ENCODE measurements at places on chromosomes 2 and 18. TPM values are rescaled to one million over a fixed set of nuclear protein-coding genes. Genes with fewer than 3 reads are reported as not detected.

DNA sequence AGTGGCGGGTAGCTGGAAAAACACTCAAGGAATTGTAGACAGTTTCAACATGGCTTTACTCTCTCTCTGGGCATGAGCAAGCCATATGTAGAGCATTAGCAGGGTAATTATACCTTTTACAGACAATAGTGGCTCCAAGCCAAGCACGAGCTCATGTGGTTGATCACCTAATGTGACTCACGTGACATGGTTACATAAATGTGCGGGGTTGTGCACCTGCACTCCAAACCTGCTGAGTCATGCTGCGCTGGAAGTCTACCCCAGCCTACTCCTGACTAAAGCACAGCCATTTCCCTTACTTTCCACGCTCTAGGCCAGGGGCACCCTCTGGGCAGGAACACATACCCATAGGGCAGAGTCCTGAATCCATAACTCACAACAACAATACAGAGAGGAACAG, 232.8 kb downstream of the MBD5 start:
- DNase-seq: peak; percentile 65

Gene NEU4
- total RNA-seq: not detected

Gene FMNL2
- total RNA-seq: 24.7 TPM

Gene SULT1C4
- not detected for total RNA-seq

GRCh38 chr2:215765729-215766360, 247.5 kb downstream of the MREG start:
- no peak for DNase-seq

Gene UGT1A6
- 43.0 TPM for total RNA-seq

Gene IL1RL2
- 2.6 TPM for total RNA-seq

DNA sequence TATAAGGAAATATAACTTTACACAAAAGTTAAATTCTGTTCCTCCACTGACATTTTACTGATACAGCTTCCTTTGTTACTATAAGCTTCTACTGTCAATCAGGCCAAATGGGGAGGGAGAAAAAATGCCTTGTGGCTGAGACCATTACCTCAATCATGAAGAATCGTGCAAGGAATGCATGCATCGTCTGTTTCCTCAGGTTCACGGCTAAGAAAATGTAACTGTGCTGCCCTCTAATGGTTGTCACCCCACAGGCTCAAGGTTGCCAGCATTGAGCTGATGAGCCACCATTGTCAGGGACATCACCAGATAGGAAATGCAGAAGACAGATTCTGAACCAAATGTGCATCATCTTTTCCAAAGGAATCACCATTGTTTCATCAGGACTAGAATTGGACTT, 426.9 kb downstream of the CDH2 start:
- peak; percentile 72 for DNase-seq

Measured in bronchial epithelial cell (primary cell).